ENCODE measurements at places on chromosomes 7 and 10.

DNA sequence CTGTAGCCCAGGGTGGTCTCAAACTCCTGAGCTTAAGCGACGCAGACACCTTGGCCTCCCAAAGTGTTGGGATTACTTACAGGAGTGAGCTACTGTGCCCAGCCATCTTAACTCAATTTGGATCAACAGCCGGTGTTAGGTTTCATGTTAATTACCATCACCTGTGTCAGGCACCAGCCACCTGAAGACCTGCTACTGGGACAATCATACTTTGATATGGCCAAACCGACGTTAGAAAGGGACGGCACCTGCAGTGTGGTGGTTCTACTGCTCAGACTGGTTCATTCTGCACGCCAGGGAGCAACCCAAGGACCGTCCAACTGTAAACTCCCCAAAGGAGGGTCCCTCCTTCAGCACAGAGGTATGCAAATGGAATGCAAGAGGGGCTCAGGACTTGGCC is 74.2 kb upstream of the CYTH3 start:
- DNase-seq, result no peak

- DNase-seq, result peak; percentile 75
Measured at GRCh38 chr7:44324204-44324480, 1.3 kb downstream of the CAMK2B start.

GRCh38 chr10:124626759-124627380 is 117.3 kb downstream of the FAM53B start:
- no peak for DNase-seq

GRCh38 chr7:128408709-128409595 is 830 bp downstream of the IMPDH1 start:
- DNase-seq, result no peak

DNA sequence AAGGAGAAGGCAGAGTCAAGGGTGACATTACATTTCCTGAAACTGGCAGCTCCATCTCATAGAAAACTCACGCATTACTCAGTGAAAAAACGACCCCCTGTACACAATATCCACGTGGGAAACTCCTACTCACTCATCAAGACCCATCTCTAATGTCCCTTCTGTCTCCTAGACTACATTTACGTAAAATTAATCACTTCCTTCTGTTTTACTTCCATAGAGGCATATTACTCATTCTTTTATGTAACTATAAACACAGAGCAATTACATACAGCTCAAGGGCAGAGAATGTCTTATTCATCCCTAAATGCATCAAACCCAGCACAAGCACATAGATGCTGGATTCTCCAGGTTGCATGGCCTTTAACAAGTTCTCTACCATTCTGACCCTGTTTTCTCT is 281.8 kb downstream of the KCNMA1 start:
- no peak for DNase-seq

DNA sequence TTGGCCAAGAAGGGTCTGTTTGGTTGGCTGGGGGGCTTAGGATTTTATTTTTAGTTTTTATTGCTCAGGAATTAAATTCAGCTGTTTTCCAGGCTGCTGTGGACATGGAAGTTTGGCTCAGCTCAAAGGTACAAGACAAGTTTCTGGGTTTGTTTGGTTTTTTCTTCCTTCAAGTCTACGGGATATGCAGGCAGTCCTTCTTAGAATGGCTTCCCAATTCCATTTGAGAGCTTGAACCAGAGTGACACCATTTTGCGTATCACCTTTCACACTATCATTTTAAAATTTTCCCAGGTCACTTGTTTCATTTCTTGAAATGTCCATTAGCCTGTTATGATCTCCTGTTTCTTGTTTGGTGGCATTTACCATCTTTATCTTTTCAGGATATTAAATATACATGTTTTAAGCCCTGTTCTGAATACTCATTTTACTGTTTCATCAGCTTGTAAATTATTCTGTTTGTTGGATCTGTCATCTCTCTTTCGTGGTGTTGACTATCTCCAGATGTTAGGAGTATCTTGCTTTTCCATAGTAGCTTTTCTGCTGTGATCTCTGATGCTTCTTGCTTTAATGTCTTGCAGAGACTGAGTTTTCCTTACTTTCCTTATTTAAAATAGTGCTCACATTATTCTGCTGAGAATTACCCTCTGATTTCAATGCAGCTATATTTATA is 9.4 kb upstream of the TMEM168 start:
- DNase-seq, result no peak

DNA sequence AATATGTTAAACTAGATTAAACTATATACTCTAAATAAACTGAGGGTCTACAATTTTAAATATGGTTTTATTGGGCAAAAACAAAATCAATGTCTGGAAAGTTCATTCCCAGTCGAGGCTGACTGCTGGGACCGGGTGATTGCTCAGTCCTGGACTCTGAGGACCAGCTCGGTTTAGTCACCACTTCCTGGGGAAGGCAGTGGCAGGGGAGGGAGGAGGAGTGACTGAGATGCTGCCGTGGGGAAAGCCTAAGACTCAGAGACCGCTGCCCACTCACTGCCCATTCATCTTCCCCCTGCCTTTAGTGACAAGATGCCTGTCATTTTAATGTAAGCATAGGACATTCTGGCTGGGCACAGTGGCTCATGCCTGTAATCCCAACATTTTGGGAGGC is 29.0 kb downstream of the ATOH7 start:
- DNase-seq, result no peak

- DNase-seq, result no peak
Measured at GRCh38 chr10:4264209-4264865, 479.3 kb upstream of the KLF6 start.

DNA sequence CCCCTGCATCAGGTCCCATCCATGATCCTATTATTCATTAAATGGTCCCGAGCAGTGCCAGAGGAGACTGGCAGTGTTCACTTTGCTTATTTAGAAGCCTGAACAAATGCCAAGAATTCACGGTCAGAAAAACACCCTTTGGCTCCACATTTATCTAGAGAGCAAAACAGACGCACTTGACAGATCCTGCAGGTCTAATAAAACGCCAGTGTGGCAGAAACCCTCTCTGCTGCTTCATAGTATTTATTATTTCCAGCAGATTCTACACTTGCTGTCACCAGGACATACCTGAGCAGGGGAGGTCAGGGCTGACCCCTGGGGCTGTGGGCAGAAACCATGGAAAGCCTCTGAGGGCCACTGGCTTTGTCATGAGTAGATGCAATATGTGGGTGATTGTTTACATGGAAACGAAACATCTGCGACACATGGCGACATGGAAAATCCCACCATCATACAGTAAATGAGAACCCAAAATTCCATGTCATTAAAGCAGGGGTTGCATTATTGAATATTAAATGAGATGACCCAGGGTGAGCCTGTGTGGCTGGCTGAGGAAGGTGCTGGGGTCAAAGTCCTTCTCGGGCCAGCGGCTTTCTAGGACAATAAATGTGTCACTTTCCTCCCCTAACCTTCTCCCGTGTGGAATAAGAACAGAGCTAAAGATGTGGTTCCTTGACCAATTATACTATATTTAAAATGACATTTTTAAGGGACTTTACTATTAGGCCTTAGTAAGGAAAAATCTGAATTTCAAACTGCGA is 205.9 kb upstream of the SVIL start:
- DNase-seq, result no peak

DNA sequence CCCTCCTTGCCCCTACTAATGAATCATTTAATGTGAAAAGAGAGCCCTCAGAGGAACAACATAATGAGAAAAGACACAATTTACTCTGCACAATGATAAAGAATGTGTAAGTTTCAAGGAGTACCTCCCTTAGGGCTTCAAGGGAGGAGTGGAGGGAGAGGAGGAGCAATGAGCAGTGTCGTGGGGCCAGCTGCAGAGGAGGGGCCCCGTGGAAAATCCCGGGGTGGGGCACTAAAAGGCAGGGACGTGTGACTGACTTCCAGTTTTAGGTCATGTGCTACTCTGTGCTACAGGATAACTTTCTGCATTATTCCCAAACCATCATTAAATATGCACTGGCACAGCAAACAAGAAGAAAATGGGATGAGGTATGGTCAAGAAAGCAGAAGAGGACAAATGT is 108.1 kb downstream of the ANLN start:
- DNase-seq, result no peak

All from cardiac septum (tissue), 1 donor.